ENCODE measurements at places on chromosomes 3 and 15. TPM values are rescaled to one million over a fixed set of nuclear protein-coding genes. Genes with fewer than 3 reads are reported as not detected.

DNA sequence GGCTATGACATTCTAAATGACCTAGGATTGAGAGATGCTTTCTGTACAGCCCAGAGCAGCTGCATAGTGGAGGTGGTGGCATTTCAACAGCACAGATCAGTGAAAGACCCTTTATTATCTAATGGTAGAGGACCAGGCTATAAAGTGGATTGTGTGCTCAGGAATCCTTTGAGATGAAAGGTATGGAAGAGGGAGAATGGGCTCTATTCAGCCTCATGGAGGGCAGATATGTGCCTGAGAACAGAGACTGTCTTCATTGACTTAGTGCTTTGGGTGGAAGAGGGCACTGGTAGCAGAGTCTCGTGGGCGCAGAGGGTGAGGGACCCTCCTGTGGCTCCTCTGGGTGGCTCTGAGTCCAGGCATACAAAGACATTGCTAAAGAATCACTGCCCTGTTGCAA, 130.0 kb upstream of the SLC24A5 start:
- no peak for DNase-seq

DNA sequence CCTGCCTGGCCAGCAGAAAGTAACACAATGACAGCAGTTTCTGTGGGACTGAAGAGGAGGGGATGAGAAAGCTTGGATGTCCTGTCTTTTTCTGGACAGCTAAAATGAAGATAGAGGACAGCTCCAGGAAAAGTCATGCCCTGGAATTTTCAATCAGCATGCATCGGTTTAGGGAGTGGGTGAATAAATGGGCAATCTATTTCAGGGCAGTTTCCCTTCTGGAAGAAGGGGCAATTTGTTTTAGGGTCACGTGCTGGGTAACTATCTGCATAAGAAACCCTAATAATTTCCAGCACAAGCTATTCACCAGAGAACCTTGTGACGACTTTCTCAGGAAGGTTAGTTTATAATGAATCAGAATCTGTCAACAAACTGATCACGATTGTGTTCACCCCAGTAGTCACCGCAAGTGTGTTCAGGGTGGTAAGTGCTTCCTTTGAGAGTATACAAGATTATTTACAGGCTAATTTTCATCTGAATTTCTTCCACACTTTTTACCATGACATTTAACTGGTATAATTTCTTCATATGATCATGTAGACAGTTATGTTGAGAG, 318.0 kb upstream of the GBE1 start:
- no peak for DNase-seq

DNA sequence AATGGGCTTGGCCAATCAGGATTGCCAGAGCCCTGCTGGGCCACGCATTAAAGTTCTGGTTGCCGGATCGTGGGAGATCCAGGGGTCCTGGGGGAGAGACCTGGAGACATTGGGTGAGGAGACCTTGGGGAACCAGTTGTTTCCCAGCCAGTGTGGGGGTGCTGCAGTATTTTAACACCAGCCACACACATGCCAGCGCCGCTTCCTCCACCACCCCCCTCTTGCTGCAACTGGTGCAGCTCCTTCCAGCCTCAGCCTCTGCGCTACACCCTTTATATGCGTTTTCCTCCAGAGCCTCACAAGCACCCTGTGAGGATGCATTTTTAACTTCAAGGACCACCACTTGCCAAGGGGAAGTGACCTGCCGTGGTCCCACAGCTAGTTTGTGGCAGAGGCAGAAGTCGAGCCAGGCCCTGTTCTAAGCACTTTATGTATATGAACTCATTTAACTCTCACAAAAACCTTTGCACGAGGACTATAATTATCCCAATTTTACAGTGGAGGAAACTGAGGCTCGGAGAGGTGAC, 29.4 kb upstream of the GRIP2 start:
- DNase-seq = no peak

DNA sequence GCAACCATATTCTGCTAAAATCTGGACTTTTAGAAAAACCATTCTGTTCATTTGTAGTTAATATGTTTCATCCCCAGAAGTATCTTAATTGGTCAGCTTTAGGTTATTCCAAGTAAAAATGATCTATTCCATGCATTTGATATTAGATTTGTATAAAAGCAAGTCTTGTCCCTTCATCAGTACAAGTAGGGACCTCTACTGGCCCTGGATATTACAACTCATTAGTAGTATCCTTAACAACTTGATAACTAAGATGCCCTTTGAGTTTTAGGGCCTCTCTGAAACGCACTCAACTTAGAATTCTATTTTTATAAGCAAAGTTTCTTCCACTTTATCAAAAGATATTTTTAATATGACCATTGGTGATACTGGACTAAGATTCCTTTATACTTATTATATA, 25.3 kb upstream of the SELENOT start:
- DNase-seq = no peak

DNA sequence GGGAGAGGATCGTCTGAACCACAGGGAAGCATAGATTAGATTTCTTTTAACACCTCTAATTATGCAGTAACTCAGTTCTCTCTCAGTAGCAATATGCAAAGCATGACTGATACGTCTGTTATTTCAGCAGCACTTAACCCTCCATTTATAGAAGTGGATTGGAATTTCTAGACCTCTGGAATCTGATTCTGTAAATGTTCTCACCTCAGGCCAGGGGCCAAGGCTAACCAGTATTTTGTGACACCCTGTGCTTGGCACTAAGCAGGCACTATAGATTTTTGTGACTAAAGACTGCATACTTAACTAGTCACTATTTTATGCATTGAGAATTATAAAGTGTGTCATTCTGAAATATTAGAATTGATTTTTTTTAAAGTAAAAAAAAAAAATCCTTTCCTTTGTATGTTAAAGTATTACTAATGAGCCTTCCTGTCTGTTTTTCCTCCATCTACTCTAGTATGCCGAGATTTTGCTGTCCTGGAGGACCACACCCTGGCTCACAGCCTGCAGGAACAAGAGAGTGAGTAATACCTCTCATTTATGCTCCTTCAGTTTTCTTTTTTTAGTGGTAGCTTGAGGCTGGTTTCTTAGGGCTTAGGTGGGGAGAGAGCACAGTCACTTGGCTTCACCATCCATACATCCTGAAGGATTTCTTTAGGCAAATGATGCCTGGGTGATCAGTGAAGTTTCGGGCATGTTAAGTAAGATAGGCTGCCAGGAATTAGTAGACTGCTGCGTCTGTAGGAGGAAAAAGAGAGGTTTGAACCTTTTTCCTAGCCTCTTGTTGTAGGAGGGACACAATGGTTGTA, 26.5 kb upstream of the UTS2B start:
- DNase-seq = peak; percentile 92

- no peak for DNase-seq
These were observed 532.8 kb downstream of the FOXP1 start for GRCh38 chr3:71050538-71051258.

DNA sequence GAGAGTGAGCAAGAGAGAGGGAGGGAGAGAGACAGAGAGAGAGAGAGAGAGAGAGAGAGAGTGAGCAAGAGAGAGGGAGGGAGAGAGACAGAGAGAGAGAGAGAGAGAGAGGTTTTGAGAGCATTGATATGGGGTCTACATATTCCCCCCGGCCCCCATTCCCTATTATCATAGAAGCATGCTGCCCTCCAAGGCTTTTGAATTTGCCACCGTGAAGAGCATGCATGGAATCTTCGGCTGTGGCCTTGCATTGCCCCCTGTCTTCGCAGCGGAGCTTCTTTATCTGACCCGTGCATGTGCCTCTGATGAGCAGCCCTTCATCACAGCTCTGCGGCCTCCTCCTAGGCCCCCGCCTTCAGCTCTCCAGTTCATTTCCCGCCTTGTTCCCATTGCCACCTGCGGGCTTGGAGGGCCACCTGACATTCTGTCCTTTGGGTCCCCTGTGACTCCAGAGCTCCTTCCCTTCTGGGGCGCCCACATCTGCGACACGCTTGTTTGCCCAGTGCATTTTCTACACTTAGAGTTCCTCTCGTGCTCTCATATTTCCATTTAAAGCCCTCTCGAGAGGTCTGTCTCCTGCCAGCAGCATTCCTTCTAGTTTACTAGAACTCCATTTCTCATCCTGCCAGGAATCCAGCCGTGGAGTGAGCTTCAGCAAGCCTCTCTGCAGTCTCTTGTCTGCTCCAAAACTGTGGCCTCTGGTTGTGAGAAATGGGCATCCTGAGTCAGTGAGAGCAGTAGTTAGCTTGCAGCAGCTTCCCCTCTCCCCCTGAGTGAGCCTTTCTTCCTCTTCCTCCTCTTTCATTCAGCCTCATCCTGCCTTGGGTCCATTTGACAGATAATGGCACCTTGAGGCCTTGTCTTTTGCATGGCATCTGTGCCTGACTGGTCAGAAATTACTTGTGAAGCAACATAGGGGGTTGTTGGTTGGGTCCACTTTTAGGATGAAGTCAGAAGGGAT, 25.3 kb downstream of the LPP start:
- DNase-seq = no peak

DNA sequence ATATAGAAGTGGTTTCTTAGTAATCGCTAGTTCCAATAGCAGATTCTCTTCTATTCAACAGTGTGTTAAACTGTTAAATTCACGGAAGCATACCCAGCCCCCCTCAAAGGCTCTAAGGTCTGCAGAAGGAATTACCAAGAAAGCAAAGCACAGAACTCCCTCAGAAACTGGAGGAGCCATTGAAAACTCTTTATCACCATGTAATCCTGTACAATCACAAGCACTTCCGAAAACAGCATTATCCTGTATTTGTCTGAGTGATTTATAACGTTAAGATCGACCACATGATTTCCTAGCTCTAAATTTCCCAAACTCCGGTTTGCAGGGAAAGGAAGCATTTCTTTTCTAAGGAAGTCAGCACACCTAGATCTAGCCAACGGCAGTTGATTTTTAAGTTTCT, 20.0 kb downstream of the MYO1E start:
- no peak for DNase-seq

- DNase-seq = no peak
These were observed 587.1 kb downstream of the ZNF385D start for GRCh38 chr3:21163956-21164355.

DNA sequence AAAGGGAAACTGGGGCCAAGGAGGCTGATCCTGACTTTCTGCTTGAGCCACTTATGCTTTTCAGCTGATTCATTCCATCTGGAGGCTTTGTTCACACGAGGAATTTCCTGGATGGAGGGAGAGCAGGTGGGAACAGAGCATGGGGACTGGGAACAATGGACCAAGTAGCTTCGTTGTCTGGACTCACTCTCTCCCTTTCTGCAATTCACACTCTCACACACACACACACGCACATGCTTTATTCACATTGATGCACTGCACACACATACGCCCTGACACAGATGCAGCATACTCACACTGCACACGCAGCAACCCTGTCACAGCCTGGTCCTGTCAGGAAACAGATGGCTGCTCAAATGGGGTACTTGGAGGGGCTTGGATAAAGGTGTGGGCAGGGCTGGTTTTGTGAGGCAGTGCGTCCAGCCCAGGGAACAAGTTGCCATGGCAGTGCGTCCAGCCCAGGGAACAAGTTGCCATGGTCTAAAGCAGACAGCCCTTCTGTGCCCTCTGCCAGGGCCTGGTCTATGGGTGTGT, 19.8 kb upstream of the CHCHD6 start:
- DNase-seq = no peak

DNA sequence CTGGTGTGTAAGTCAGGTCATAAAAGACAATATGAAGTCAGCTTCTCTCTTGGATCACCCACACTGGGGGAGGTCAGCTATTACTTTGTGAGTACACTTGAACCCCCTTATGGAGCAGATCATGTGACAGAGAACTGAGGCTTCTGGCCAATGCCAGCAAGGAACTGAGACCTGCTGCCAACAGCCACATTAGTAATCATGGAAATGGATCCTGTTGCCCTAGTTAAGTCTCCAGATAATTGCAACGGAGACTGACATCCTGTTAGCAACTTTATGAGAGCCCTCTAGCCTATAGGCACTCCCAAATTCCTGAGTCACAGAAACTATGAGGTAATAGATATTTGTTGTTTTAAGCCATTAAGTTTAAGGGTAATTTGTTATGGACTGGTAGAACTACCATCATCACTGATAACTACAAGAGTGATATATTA, 110.4 kb upstream of the GMNC start:
- peak; percentile 20 for DNase-seq

- DNase-seq = no peak
These were observed 1.3 kb downstream of the KLF15 start for GRCh38 chr3:126355777-126356372.

GRCh38 chr3:159749406-159749805, 239.2 kb upstream of the IL12A start:
- no peak for DNase-seq

DNA sequence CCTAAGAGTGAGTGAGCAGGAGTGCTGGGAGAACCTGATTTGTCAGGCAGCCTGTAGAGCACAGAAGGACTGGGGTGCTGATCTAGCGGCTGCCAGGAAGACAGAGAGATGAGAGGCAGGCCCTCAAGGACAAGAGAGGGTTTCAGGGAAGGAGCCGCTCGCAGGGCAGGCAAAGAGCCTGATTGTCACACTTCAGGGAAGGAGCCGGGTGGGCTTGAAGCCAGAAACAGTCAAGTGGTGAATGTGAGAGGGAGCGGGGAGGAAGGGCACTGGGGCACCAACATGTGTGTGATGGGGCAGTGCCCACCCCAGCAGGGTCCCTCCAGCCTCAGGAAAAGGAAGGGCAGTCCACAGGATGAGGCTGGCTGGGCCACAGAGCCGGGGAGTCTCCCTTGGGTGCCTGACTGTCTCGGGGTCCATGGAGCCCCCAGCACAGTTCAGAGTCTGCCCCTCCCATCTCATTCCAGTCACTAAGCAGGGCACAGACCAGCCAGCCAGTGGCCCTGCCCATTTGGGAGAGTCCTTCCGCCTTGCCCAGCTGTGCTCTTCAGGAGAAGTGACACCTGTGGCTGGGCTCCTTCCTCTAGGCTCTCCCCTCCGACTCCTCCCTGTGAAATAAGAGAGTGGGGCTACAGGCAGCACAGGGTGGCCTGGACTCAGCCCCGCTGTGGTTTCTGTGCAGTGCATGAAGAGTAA, 148.6 kb downstream of the RAB11A start:
- no peak for DNase-seq

DNA sequence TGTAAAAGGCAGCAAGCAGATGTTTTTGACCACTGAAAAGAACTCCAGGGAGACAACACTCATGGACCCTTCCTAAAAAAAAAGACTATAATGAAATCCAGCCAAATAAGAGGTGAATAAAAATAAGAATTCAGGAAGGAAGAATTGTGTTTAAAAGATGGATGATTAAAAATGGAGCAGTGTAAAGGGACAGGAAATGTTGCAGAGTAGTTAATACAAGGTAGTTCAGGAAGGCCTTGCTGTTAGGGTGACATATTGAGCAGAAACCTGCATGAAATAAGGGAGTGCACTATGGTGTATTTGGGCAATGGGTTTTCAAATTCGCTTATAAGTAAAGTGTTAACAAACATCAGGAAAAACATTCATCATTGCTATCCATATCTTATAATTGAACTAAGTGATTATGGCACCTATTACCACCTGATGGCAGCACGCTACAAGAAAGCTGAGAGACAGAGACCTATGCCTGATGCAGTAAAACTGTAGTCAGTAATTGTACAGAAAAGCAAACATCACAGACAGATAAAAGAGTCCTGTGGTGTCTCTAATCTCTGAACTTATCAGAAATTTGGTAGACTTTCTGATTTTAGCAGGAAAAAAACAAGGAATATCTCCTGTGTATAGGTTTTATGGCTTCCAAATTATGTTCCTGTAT, 5.8 kb upstream of the DBR1 start:
- peak; percentile 39 for DNase-seq

Gene CDHR4
- not detected for total RNA-seq

Gene STRIT1
- not detected for total RNA-seq

Gene SI
- total RNA-seq = not detected

Gene GPR87
- 62.8 TPM for total RNA-seq

Gene INTS14
- total RNA-seq = 35.8 TPM

Gene CCR9
- not detected for total RNA-seq

Gene CCDC13
- 0.32 TPM for total RNA-seq

Gene SLC2A2
- not detected for total RNA-seq

All from foreskin keratinocyte (primary cell).